ENCODE measurements at places on chromosomes 5 and 9.
A peak's percentile ranks its signal among the peaks of the same experiment; 100 is the strongest.

DNA sequence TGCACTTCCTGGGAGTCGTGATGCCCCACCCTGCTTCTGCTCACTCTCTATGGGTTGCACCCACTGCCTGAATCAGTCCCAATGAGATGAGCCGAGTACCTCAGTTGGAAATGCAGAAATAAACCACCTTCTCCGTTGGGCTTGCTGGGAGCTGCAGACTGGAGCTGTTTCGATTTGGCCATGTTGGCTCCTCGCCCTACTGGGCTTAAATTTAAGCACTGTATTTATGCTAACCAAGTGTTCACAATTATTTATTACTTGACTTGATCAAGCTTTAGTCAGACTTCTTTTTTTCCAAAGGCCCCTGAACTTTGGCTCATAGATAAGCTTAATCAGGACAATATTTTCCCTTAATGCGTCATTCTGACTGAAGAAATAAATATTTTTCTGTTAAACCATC, 1072.4 kb upstream of the CDH9 start:
- no peak for DNase-seq

GRCh38 chr5:168443533-168443932, 42.7 kb upstream of the RARS1 start:
- DNase-seq: no peak

DNA sequence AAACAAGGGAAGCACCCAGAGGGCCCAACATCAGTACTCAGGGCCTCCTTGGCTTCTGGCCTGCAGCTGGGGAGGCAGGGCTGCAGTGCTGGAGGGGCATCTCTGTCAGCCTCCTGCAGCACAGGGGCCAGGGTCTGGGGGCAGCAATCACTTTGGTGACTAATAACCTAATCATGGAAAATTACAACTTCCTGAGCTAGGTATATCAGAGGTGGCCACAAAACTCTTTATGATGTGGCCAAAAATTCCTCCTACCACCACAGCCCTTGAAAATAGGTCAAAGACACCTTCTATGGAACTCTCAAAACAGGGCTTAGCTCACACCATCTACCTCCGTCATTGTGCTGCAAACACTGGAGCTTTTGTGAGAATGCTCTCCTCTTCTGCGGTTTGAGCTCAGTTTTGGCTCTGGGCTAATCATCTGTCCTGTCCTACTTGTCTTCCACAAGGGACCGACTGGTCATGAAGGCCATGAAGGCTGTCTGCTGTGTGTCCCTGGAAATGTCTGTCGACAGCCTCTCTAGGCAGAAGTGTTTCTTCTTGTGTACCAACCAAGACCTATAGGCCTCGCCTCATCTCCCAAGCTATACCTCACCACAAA, 28.6 kb downstream of the CSF2 start:
- DNase-seq: peak; percentile 18

DNA sequence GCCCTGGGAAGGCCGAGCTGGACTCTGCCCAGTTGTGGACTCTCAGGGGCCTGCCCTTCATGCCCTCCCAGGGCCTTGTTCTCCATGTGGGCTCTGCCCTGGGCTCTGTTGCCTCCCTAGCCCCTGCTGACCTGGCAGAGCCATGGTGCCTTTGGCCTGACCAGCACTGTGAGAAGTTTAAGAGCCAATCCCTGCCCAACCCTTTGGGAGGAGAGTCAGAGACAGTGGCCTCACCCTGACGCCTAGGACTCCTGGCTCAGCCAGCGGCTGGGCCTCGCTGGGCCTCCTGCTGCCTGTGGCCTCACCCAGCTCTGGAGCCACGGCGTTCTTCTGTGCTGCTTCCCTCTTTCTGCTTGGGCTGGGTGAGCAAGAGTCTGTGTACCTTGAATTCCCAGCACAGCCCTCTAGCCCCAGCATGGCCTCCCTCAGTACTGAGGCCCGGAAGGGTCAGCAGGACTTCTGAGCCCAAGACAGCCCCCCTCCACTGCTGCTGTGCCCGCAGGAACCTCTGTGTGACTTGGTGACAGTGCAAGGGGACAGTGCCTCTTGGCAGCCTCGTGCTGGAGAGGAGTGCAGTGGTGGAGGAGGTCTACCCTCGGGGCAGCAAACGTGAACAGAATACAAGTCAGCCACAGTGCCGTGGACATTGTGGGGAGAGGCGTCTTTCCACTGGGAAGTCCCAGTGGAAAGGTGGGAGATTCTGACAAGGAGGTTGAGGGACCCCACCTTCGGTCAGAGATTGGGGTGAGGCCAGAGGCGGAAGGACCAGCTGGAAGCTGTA, 97.4 kb downstream of the CACNA1B start:
- DNase-seq: no peak

GRCh38 chr5:131993676-131994075, 17.8 kb downstream of the ACSL6 start:
- no peak for DNase-seq

GRCh38 chr9:137374131-137374845, 48.7 kb downstream of the EXD3 start:
- no peak for DNase-seq

- no peak for DNase-seq
These were observed 36.2 kb downstream of the DDX46 start for GRCh38 chr5:134794819-134795218.

GRCh38 chr9:137407590-137408300, 15.2 kb downstream of the EXD3 start:
- DNase-seq: no peak

DNA sequence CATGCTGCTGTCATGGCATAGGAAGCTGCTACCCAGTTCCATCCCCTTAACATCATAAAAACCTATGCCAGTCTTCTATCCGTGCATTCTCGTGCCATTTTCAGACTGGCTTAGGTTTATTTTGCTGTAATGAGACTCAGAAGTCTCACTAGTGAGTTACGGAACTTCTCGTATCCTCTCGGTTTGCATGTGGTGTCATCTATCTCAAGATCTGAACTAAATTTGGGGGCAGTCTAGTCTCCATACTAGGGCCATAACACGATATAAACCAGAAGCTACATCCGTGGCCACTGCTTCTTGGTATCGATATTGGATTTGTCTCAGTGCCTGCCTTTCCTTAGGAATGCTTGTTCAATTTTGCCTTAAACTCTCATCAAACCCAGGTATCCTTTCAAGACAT, 771.2 kb upstream of the CDH10 start:
- no peak for DNase-seq

DNA sequence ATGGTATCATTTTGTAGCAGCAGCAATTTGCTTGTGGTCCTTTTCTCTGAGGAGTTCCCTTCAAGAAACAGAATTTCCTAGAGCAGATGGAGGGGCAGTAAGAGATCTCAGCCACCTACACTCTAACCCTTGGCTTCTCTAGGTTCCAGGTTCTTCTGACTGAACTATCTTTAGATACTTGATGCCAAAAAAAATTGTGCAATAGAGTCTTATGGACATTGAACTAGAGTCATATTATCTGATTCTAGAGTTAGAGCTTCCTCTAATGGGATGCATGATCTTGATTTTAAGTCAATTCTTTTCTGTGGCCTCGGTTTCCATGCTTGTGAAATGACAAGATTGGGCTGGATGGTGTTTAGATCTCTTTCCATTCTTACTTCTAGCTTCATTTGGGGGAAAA, 142.8 kb downstream of the EGFLAM start:
- DNase-seq: no peak

DNA sequence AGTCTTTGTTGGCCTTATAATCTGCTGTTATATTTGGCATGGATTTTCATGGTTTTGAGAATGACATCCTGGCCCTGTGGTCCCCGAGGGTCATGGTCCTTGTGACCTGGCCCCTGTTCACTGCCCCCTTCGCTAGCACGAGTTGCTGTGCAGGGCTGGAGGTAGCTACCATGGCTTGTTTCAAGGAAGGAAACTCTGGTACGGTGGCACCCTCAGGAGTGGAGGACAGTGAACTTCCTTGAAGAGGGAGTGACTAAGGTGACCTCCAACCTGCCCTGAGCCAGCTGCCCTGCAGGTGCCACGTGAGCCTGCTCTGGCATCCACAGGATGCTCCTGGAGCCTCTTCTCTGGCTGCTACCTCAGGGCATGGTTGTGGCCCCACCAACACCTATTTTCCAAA, 62.1 kb downstream of the MTAP start:
- no peak for DNase-seq

- no peak for DNase-seq
These were observed 201.4 kb upstream of the TLX3 start for GRCh38 chr5:171107669-171108068.

DNA sequence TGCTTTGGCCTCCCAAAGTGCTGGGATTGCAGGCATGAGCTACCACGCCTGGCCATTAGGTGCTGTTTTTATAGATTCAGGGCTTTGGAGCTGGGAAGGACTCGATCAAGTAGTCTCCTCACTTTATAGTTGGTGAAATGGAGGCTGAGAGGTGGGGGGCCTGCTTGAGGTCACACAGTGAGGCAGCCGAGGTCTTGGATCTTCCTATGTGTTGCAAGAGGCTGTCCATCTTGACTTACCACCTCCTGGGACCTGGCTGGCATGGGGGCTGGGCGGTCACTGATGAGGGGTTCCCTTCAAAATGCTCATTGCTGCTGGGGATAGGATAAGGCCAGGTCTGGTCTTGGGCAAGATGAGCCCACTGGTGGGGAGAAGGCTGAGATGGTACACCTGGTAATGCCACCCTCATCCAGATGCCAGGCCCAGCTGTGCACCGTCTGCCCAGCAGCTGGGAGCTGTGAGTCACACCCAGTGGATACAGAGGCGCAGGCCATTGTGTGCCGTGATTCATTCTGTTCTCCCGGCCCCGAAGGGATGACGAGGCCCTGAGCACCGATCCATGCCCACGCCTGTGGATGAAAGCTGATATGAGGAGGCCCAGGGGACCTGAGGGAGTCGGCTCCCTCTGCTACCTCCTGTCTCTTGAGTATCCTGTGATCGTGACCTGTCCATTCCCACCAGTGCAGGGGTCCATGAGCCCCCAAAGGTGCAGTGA, 10.5 kb upstream of the NDST1 start:
- no peak for DNase-seq

GRCh38 chr9:20664501-20664900, 19.6 kb upstream of the FOCAD start:
- DNase-seq: no peak

DNA sequence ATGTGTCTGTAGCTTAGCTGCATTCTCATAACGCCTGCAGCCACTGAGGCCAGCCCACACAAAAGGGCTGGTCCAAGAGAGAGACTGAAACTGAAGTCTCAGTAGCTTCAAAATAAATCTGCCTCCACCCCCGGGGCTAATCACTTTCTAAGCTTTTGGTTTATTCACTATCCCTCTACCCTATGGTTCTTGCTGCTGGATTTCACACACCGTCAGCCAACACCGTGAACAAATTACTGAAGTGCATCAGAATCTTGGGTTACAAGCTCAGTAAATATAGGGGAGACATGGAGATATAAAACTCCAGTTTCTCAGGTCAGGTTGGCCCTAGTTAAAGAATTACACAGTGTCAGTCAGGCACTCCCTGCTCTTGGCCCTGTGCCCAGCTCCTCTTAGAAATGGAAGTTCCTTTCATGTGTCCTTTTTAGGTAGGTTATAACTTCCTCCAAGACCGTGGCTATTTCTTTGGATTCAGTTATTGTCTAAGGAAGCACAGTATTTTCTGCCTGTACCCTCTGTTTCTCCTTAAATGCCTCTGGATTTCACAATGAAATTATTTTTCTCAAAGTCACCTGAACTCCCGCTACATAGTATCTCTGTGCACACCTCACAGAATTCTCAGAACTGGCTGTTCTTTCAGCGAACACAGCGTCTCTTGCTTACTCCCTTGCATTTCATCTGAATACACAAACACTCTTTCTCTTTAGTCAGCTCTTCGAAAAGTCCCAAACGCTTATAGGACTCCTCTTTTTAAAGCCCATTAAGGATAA, 112.5 kb downstream of the FAM174A start:
- DNase-seq: no peak

Measured in CD4-positive, alpha-beta T cell (primary cell).